Testis (tissue), 5 donors: ENCODE measurements at places on chromosomes 16 and 17.

- no peak for DNase-seq
- no peak overlapping the region for H3K4me3 ChIP-seq
- no peaks in the 10 kb centered on the region for H3K36me3 ChIP-seq
- H3K27ac ChIP-seq, result no peak overlapping the region
- H3K27me3 ChIP-seq, result no peaks in the 10 kb centered on the region
- H3K4me1 ChIP-seq, result no peaks in the 10 kb centered on the region
These were observed 145.9 kb upstream of the LHX1 start for GRCh38 chr17:36791150-36791941.

DNA sequence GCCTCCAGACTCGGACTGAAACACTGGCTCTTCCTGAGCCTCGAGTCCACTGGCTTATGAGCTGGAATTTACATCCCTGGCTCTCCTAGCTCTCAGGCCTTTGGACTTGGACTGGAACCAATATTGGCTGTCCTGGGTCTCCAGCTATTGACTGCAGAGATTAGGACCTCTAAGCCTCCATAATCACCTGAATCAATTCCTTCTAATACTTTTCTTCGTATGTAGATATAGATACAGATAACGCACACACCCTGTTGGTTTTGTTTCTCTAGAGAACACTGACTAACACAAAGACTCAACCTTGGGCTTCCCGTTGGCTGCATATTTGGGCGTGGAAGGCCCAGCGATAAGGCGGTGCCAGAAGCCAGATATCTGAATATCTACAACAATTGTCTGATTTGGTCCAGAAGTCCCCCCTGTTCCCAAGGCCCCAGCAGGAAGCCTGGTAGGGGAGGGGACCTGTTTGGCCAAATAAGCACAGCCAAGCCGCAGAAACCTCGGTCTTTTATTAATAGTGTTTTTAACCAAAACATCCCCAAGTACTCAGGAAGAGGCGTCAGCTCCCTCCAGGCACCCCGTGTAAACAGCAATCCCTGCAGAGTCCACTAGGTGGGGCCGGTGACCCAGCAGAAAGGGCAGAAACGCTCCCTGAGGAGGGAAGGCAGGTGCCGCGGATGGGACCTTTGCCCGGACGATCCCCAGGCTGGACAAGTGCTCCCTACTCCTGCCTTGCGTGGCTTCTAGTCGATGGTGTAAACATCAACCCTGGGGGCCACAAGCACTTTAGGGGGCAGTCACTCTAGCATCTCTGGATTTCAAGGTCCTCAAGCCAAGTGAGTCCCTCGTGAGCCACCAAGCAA lies 57.0 kb downstream of the ABR start:
- H3K4me1 ChIP-seq, result peaks cover 9% of the 10 kb centered on the region
- no peaks in the 10 kb centered on the region for H3K36me3 ChIP-seq
- H3K27ac ChIP-seq, result peak overlapping the region; percentile 10

GRCh38 chr17:45986056-45986455 lies 13.0 kb upstream of the STH start:
- H3K4me1 ChIP-seq, result no peaks in the 10 kb centered on the region
- H3K27me3 ChIP-seq, result no peaks in the 10 kb centered on the region
- no peak overlapping the region for H3K27ac ChIP-seq
- no peak for DNase-seq

DNA sequence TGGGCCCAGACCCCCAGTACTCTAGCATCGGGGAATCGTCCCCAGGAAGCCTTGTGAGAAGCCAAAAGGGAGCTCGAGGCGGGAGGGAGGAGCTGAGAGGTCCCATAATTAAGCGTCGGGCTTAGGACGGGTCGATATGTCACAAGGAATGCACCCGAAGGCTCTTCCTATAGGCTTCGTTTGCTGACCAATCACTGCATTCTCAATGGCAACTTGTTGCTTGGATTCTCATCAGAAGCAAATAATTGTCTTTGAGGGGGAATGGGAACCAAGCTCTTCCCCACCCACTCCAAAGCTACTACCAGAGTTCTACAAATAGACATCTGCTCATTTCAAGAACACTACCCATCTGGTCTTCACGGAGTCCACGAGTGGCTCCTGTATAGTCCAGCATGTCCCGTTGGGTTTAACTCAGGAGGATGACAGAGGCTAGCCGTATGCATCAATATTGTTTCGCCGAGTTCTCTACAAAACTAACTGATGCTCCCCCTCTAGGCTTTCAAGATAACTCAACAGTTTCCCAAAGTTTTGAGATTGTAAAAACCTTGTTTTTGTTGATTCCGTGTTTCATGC lies 628 bp upstream of the BLMH start:
- H3K27ac ChIP-seq, result peak overlapping the region; percentile 74
- no peaks in the 10 kb centered on the region for H3K27me3 ChIP-seq
- H3K36me3 ChIP-seq, result no peaks in the 10 kb centered on the region
- no peak for DNase-seq
- peak overlapping the region; percentile 92 for H3K4me3 ChIP-seq

DNA sequence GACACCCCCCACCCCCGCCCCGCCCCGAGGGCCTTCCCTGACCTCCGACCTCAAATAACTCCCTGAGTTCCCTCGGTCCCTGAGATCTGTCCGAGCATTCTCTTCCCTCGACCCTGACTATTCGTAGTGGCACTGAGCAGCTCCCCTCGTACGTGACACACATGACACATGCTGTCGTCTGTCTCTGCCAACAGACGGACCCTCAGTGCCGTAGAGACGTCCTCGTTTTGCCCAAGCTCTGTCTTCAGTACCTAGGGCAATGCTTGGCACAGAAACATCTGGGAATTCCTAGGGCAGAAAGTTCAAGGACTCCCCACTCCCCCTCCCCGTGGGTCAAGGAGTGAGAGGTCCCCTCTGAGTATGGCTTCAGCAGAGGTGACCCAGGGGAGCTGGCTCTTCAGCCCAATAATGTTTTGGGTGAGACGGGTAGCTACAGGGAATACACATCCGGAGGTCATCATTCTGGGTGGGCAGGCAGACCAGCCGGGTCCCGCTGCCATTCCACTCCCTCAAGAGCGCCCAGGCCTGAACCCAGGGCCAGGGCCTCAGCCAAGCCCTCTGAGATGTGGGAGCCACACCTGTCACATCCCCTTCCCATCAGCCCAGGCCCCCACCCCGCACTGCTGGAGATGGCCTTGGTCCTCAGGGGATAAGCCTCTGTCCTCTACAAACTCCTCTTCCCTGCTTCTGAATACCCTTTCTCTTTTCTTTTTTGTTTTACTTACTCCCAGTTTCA lies 671 bp upstream of the FADS6 start:
- DNase-seq, result no peak
- H3K4me1 ChIP-seq, result peaks cover 9% of the 10 kb centered on the region
- H3K4me3 ChIP-seq, result peak overlapping the region; percentile 56

- peak within 1 kb of the TSS; percentile 93 for H3K27ac ChIP-seq
- no peaks in the 10 kb centered on the region for H3K27me3 ChIP-seq
- H3K4me3 ChIP-seq, result peak within 1 kb of the TSS; percentile 70
- H3K36me3 ChIP-seq, result no peaks in the 10 kb centered on the region
- peaks cover 33% of the 10 kb centered on the region for H3K4me1 ChIP-seq
- DNase-seq, result peak; percentile 82
These were observed at the start of gene CTF1 for GRCh38 chr16:30896261-30896888. TSS of gene CTF1 (plus strand) at chr16:30896614. CDS start at chr16:30896644, 30 bp downstream.

GRCh38 chr16:166375-167121 lies 770 bp downstream of the HBM start:
- H3K4me1 ChIP-seq, result peaks cover 15% of the 10 kb centered on the region
- no peak overlapping the region for H3K4me3 ChIP-seq
- H3K27me3 ChIP-seq, result peaks cover 4% of the 10 kb centered on the region
- no peak overlapping the region for H3K27ac ChIP-seq
- no peaks in the 10 kb centered on the region for H3K36me3 ChIP-seq

DNA sequence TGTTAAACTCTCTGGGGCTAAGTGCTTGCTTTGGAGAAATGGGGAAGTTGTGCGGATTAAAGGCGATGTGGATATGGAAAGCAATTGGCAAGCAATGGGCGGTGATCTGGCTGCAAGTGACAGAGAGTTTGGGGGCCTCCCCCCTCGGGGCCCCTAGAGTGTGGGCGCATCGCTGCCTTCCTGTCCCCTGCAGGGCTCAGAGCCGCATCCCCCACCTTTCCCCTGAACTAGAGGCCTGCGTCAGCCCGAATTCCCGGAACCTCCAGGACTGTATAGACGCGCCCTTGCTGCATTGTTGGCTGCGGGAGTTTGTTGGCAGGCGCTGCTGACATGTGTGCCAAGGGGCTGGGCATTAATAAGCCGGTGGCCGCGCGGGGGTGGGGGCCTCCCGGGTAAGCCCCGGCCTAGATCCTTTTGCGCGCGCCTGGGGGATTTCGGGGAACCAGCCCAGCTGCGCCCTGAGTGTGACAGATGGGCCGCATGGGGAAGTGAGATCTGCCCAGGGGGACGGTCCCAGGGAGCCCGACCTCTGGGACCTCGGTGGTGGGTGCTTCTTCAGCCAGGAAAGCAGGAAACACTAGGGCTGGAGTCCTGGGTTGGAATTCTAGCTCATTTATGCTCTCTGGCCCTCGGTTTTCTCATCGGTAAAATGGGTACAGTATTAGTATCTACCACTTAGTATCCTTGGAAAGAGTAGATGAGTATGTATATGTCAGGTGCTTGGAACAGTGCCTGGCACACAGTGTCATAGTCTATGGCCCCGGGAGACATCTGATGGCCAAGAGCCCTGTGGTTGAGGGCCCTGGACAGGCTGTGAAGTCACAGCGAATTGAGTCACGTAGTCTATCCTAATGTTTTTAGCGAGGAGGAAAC lies 1.0 kb downstream of the EEF2K start:
- peaks cover 10% of the 10 kb centered on the region for H3K4me1 ChIP-seq
- no peaks in the 10 kb centered on the region for H3K36me3 ChIP-seq
- peak; percentile 68 for DNase-seq
- H3K27me3 ChIP-seq, result no peaks in the 10 kb centered on the region
- H3K27ac ChIP-seq, result no peak overlapping the region

DNA sequence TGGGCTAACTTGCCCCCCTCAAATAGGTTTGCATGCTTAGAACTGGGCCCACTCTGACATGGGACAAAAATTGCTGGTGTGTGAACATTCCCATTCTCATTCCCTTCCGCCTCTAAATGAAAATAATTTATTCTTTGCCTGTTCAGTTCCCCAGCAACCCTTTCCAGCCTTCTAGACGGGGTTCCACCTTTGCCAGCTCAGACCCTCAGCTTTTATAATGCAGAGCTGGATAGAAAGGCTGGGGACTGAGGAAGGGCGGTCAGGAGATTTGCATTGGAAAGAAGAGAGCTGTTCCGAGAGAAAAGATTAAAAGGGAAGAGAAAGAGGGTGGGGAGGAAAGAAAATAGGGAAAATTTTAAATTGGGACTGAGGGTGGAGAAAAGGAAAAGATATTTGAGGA lies 151.1 kb upstream of the WSCD1 start:
- DNase-seq, result no peak
- no peak overlapping the region for H3K4me3 ChIP-seq
- no peaks in the 10 kb centered on the region for H3K27me3 ChIP-seq
- H3K36me3 ChIP-seq, result no peaks in the 10 kb centered on the region
- no peak overlapping the region for H3K27ac ChIP-seq

GRCh38 chr16:84507011-84507982 lies 2.8 kb upstream of the MEAK7 start:
- H3K27ac ChIP-seq, result no peak overlapping the region
- peaks cover 14% of the 10 kb centered on the region for H3K4me1 ChIP-seq
- H3K27me3 ChIP-seq, result no peaks in the 10 kb centered on the region
- DNase-seq, result no peak
- no peaks in the 10 kb centered on the region for H3K36me3 ChIP-seq

DNA sequence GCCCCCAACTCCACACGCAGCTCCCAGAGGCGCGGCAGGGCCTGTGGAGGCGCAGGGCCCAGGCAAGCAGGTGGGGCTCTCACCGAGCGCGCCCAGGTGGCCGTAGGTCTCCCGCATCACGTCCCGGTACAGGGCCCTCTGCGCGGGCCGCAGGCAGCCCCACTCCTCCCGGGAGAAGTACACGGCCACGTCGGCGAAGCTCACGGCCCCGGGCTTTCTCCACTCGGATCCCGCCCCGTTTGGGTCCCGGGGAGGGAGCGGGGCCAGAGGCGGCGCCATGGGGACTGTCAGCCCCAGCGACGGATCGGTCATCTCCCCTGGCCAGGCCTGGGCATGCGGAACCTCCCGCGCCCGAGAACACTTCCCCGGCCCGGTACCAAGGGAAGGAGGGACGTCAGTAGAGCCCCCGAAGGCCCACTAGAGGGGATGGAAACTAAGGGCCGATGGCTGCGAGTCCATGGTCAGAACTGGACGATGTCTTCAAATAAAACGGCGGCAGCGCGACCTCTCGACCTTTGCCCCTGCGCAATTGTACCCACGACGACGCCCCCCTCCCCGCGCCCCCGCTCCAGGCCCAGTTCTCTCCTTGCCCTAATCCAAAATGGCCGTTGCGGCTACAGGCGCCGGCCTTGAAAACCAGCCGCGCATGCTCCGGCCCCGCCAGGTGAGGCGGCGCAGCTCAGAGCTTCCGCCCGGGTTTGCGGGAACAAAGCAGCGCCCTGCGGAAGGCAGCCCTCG lies at the start of gene ZNF747:
Gene ZNF747, minus strand, starts transcription at position 491 of the 738 bp plus-strand sequence. Its CDS starts 179 bp downstream, at position 312.
- H3K27me3 ChIP-seq, result no peaks in the 10 kb centered on the region
- DNase-seq, result peak; percentile 95
- peak within 1 kb of the TSS; percentile 97 for H3K4me3 ChIP-seq
- H3K36me3 ChIP-seq, result no peaks in the 10 kb centered on the region
- peaks cover 8% of the 10 kb centered on the region for H3K4me1 ChIP-seq

GRCh38 chr17:42345396-42346073 lies 42.7 kb downstream of the STAT3 start:
- H3K27me3 ChIP-seq, result no peaks in the 10 kb centered on the region
- no peak overlapping the region for H3K4me3 ChIP-seq
- no peak overlapping the region for H3K27ac ChIP-seq
- no peaks in the 10 kb centered on the region for H3K36me3 ChIP-seq
- peaks cover 11% of the 10 kb centered on the region for H3K4me1 ChIP-seq

GRCh38 chr16:3189869-3190268 lies 1.9 kb downstream of the OR1F1 start:
- H3K27me3 ChIP-seq, result no peaks in the 10 kb centered on the region
- no peaks in the 10 kb centered on the region for H3K4me1 ChIP-seq
- H3K27ac ChIP-seq, result no peak overlapping the region
- no peak for DNase-seq
- H3K4me3 ChIP-seq, result no peak overlapping the region

- no peak for DNase-seq
- no peak overlapping the region for H3K27ac ChIP-seq
- H3K36me3 ChIP-seq, result no peaks in the 10 kb centered on the region
These were observed 8.1 kb downstream of the CES4A start for GRCh38 chr16:66996324-66996982.

- DNase-seq, result no peak
- H3K4me3 ChIP-seq, result no peak overlapping the region
- no peak overlapping the region for H3K27ac ChIP-seq
- no peaks in the 10 kb centered on the region for H3K27me3 ChIP-seq
- no peaks in the 10 kb centered on the region for H3K4me1 ChIP-seq
These were observed 16.3 kb downstream of the NACA2 start for GRCh38 chr17:61574542-61575351.

GRCh38 chr16:76194616-76195015 lies 82.6 kb upstream of the CNTNAP4 start:
- no peaks in the 10 kb centered on the region for H3K36me3 ChIP-seq
- no peak overlapping the region for H3K27ac ChIP-seq
- no peak overlapping the region for H3K4me3 ChIP-seq
- no peak for DNase-seq

GRCh38 chr16:53863861-53864260 lies 159.9 kb downstream of the FTO start:
- no peaks in the 10 kb centered on the region for H3K27me3 ChIP-seq
- H3K4me1 ChIP-seq, result peaks cover 4% of the 10 kb centered on the region
- no peak overlapping the region for H3K27ac ChIP-seq

- no peak overlapping the region for H3K4me3 ChIP-seq
- no peaks in the 10 kb centered on the region for H3K27me3 ChIP-seq
- no peak for DNase-seq
- H3K4me1 ChIP-seq, result no peaks in the 10 kb centered on the region
- H3K36me3 ChIP-seq, result no peaks in the 10 kb centered on the region
These were observed 46.6 kb upstream of the KCNJ16 start for GRCh38 chr17:70028397-70028796.
